ENCODE measurements at places on chromosomes 13 and 19.
A peak's percentile ranks its signal among the peaks of the same experiment; 100 is the strongest.

- no peak for DNase-seq
Observed at GRCh38 chr13:95707035-95707434, 30.1 kb downstream of the DNAJC3 start.

- DNase-seq = no peak
Observed at GRCh38 chr13:40379794-40380578, 286.5 kb downstream of the FOXO1 start.

GRCh38 chr19:52527956-52528351 is 486 bp downstream of the ZNF808 start:
- no peak for DNase-seq

GRCh38 chr19:18736415-18737336 is 53.2 kb downstream of the CRTC1 start:
- DNase-seq = no peak

- no peak for DNase-seq
Observed at GRCh38 chr13:72431981-72432682, 295.3 kb downstream of the MZT1 start.

GRCh38 chr13:109654341-109655205 is 131.8 kb downstream of the IRS2 start:
- DNase-seq = no peak

- DNase-seq = no peak
Observed at GRCh38 chr19:2783781-2784145, 690 bp upstream of the SGTA start.

DNA sequence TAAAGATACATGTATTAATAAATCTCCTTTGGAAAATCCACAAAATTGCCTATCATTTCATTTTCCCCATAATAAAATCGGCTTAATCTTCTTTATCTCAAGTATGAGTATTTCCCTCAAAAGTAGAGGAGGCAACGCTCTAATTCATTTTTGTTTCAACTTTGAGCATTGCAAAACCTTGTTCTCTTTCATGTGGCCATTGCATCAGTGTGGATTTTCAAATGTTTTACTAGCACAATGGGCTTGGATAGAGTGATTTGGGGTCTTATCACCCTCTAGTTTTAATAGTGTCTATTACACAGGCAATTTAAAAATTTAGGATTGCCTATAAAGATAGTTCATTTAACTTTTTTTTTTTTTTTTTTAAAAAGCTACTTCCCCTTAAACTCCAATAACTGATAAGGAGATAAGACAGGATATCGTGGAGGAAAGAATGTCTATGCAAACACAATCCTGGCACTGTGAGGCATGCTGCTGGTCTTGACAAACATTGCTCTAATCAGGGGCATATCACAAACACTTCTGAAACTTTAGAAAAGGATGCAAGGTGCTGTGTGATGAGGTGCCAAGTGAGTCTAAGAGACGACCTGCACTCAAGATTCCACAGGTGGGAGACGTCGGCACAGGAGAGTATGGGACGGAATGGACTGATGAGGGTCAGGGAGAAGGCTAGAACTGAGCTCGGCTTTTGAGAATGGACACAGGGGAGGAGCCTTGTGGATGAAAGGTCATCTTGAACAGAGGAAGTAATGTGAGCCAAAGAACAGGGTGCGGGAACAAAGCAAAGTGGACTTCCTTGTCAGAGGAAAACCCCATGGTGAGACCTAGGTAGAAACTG is 199.7 kb downstream of the IRS2 start:
- DNase-seq = no peak

DNA sequence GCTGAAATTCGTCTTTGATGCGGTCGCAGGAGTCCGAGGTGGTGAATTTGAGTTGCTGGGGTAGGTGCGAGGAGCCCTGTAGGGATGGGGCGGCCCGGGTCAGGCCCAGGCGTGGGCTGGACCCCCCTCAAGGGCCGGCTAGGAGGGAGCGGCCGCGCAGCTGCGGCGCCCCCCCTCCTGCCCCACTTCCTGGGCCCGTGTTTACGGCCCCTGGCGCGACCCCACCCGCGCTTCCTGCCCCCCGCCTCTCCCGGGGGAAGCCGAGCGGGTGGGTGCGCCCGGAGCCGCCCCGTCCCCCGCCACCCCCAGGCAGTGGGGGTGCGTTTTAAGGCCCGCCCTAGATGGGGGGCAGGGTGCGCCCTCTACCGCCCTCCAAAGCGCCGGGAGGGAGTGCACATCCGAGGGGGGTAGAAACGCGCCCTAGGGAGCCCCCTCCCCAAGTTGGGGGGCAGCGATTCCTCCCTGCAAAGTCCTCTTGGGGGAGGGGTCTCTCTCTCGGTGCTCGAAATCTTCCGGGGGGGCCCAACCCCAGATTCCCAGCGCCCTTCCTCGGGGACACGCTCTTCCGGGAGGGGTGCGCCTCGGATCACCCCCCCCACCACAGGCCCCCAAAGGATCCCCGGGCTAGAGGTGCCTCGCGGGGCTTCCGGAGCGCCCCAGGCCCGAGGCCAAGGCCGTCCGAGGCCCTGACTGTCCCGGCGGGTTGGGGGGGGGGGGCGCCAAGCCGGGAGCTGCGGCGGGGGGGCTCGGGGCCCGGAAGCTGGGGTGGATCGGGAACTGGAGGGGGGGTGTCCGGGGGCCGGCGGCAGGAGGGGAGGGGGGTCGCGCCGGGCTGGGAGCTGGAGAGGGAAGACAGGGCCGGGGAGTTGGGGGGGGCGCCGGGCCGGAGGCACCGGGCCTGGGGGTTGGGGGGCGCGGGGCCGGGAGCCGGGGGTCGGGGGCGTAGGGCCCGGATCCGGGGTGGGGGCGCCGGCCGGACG is 823 bp downstream of the TLE5 start:
- peak; percentile 27 for DNase-seq
